ENCODE measurements at places on chromosomes 7 and 10.

DNA sequence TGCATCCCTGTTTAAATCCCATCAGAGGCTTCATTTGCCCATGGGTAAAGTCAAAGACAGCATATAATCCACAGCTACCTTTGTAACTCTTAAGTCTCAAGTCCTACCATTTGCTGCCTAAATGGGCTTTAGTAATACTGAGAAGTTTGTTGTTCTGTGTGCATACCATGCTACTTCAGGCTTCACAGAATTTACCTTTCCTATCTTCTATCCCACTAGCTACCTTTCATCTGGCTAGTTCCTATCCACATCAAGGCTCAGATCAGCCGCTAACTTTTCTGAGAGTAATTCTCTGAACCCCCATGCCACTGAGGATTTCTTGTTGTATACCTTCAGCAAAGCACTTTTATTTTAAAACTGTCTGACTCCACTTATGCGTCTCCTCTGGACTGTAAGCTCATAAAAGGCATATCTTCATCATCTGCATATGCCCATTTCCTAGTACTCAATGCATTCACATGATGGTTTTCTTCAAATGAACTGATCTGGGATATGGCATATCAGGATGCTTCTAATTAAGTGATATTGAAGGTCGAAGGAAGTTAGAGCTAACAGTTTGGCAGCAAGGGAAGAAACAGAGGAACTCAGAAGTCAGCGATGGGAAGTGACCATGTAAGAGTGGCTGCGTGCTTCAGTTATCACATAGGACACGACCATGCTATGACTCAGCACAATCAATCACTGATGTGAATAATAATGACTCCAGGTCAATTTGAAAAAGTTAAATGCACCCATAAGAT, 283.9 kb upstream of the DKK1 start:
- no peak for DNase-seq

DNA sequence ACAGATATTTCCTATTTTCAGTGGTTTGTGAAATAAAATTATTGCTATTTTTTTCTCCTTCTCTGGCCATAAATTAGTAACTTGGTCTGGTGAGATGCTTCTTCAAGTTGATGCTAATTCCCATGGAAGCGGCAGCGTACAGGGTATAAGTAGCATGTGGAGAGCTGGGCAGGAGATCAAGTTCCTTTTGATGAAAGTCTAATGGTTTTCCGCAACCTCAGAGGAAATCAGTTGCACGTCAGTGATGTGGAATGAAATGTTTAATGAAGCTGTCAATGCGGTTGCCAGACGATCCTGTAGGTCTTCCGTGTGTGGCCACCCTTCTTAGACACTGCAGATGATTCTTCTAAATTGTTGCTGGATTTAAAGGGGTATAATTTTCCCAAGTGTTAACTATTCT, 236.4 kb upstream of the GRM3 start:
- no peak for DNase-seq

GRCh38 chr7:138214926-138215325, 138.7 kb downstream of the AKR1D1 start:
- no peak for DNase-seq

GRCh38 chr10:55351431-55351830, 550.4 kb upstream of the PCDH15 start:
- DNase-seq: no peak

- DNase-seq: peak; percentile 77
Observed at GRCh38 chr10:43348511-43349312, 22.7 kb upstream of the FXYD4 start.
